Thyroid gland (tissue), 4 donors: ENCODE measurements at places on chromosomes 4 and X. TPM values are rescaled to one million over a fixed set of nuclear protein-coding genes. Genes with fewer than 3 reads are reported as not detected.

PAQR3 gene
- 14.9 TPM for total RNA-seq

WDR17 gene
- total RNA-seq, result 10.1 TPM

GPR34 gene
- 12.1 TPM for total RNA-seq

SFRP2 gene
- total RNA-seq, result 23.3 TPM

TRPC5OS gene
- total RNA-seq, result not detected

SPRY1 gene
- total RNA-seq, result 134 TPM
